OCI-M1 (cell line): ENCODE measurements at places on chromosomes 5 and 9.

- no peak for DNase-seq
Measured at GRCh38 chr5:52981507-52981906, 7.6 kb upstream of the ITGA2 start.

DNA sequence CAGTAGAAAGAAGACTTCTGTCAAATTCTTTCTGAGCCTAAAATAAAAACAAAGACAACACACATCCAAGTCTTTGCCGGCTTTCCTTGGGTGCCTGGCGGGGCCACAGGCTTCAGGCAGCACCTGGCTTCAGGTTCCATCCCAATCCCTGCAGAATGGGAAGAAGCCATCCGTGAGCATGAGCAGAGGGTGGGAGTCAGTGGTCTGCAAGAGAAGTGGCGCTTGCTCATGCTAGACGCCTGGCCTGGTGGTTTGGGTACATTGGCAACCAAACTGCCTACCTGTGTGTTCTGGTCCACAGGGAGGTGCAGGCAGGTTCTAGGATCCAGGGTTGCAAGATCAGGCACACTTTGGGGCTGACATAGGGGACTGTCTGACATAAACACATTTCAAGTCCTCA lies 47.6 kb upstream of the RETREG1 start:
- no peak for DNase-seq

DNA sequence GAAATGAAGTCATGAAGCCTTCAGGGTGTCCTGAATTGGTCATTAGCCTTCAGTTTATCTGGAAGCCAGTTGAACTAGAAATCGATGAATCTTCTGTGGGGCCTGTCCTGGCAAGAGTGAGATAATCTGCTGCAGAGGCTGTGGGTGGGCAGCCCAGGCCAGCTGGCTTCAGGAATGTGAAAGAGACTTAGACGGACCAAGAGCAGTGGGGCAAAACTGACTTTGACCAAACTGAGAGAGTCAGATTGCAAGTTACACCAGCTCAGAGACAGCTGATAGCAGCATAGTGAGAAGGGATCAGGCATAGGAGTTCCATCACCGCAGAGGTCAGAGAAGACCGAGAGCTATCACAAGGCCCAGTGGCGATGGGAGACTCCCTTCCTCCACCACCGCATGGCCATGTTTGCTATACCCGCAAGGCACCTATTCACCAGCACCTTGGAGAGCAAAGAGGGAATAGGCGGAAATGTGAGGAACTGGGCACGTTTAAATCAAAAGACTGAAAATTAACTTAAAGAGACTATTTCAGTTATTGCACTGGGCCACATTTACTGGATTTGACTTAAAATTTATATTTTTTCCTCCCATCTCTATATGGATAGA lies 50.0 kb upstream of the GLIS3 start:
- DNase-seq, result no peak

DNA sequence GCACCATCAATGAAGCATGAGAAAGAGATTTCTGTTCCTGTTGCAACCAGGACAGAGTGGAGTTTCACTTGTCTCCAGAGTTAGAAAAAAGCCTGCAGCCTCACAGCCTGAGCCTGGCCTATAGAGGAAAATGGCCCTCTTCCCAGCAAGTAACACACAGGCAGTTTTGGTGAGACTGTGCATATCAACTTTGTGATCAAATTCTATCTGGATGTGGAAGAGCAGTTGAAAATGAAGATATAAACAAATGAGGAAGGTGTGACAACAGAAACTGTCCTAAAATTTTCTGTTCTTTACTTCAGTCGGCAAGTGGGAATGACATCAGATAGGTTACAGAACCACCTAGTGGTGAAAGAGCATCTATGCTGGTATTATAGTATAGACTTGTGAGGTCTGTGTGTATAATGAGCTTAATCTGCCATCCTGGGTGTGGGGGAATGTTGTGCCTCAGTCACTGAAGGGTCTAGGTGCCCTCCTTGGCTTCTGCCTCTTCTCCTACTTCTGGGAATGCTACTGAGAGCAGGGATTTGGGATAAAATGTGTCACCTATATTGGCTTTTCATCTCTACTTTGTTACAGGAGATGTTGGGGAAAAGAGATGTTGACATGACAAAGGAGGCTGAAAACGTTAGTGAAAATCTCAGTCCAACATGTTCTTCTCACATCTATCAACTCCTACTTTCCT lies 28.2 kb downstream of the YIPF5 start:
- peak; percentile 76 for DNase-seq

GRCh38 chr9:19161257-19162025 lies 34.1 kb upstream of the PLIN2 start:
- peak; percentile 94 for DNase-seq

DNA sequence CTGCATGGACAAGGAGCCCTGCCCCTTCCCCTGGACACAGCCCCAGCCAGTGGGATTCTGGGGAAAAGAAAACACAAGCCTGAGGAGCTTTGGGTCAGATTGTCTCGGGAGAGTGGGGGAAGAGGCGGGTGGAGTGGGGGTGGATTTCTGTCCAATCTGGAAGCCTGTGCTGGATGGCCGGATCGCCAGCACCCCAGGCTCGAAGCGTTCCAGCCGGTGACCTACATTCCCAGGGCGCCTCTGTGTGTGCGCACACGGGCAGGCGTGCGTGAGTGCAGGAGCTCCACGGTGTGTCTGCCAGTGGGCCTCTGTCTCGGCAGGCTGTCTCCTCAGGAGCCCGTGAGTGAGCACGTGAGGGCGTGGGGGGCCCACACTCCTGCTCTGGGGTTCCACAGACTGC lies 74.3 kb upstream of the DAB2IP start:
- no peak for DNase-seq

DNA sequence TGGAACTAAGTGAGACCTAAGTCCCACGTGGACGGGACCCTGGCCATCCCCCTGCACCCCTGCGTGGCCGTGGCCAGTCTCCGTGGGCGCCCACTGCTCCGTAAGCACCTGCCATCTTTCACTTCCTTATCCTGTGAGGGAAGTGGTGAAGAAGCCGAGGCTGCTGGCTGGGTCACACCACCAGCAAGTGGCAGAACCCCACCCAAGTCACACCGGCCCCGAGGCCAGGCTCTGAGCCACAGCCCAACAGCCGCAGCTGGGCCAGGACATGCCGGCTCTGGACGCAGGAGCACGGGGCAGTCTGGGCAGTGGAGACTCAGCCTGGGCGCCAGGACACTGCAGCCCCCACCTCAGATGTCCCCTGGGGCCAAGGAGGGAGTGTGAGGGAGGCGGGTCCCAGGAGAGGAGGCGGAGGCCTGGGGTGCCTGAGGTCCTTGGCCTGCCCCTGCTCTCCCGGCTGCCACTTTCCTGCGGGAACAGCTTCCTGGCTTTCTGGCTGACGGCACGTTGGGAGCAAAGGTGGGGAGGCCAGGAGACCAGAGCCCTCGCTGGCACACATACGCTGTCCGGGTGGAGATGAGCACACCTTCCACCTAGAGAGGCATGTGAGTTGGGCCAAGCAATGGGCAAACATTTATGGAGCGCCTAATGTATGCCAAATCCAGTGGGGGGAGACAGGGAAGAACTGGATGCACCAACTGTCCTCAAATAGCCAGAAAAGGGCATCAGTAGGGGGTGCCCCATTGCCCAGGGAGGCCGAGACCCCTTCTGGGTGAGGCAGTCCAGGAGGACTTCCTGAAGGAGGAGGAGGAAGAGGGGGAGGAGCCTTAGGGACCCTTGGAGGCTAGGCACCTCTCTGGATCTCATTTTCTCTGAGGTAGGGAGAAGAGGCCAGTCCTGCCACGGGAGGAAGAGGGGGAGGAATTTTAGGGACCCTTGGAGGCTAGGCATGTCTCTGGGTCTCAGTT lies 43.9 kb upstream of the EGFL7 start:
- no peak for DNase-seq

DNA sequence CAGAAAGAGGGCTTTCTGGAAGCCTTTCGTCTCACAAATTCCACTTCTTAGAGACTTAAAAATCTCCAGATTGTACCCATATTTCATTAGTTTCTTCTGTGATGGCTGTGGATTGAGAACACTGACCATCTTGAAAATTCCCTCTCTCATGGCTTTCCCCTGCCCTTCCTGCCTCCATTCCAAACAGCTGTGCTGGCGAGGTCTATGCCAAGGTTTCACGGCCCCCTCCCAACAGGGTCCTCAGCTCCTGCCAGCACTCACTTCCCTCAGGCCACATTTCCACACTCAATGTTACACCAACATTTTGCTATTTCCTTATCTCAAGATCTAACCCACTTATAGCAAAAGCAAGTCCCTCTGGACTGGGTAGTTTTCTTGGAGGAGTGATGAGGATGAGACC lies 40.3 kb upstream of the EQTN start:
- no peak for DNase-seq

DNA sequence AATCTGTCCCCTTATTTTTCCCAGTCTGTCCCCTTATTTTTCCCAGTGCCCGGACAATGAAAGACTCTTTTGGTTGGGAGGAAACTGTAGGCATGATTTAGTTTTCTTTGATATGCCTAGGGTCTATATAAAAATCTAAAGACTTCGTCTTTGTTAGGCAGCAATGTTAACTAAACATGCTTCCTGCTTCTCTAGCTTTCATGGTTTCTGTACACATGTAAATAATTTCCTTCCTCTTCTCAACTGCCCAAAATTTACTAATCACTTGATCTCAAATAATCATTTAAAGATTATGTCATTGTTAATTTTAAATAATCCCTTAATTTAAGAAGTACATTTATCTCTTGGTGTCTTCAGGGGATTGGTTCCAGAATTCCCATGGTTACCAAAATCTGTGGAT lies 47.8 kb upstream of the RAPGEF6 start:
- DNase-seq, result no peak

- DNase-seq, result peak; percentile 27
Measured at GRCh38 chr9:68961587-68961986, 52.3 kb downstream of the PRKACG start.

DNA sequence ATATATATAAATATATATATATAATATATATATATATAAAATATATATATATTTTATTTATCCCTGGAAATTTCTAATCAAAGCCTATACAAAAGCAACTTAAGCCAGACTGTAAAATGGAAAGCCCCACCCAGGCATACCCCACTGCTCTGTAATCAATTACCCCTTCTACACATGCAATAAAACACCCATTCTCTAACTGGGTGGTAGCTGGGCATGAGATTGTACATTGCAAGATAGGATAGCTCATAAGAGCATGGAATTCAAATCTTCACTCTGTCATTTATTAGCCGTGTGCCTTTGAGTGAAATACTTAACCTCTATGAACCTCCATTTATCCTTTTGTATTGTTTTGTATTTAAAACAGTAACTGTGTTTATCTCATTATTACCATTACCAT lies 405.3 kb upstream of the SLC30A5 start:
- DNase-seq, result no peak

GRCh38 chr9:130207241-130207992 lies 35.2 kb downstream of the NCS1 start:
- DNase-seq, result no peak

GRCh38 chr9:77725820-77726219 lies 77.7 kb upstream of the GNA14 start:
- no peak for DNase-seq

DNA sequence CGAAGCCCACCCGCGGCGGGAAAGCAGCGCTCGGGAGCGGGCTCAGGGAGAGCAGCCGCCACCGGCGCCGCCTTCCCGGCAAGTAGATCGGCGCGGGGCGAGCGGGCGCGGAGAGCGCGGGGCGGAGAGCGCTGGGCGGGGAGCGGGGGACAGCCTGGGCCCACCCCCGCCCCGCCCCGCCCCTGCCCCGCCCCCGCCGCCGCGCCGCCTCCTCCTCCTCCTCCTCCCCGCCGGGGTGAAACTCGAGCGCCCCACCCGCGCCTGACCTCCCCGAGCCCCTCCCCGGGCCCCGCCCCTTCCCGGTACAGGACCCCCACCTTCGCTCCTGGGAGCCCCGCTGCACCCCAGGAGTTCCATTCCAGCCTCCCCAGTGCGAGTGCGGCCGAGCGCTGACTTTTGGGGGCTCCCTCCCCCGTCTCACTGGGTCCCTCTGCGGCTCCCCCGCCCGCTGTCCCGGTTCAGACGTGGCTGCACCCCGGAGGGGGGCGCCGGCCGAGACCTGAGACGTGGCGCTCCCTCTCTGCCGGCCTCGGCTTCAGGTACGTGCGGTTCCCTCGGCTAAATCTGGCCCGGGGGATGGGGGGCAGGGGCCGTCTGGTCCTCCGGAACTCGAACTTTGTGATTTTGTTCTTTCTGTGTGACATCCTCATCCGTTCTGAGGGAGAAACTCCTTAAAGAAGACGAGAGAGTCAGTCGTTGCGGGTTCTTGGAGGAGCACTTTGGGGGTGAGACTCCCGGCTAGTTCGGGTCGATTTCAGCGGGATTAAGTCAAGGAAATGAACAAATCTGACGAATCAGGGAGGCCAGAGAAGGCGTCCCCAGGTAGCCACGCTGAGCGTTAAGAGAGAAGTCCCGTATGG lies at the start of gene SEMA5A:
SEMA5A (minus strand) TSS at position 84 of the 860 bp plus-strand sequence. CDS start 166,129 bp downstream, outside the sequence.
- no peak for DNase-seq

DNA sequence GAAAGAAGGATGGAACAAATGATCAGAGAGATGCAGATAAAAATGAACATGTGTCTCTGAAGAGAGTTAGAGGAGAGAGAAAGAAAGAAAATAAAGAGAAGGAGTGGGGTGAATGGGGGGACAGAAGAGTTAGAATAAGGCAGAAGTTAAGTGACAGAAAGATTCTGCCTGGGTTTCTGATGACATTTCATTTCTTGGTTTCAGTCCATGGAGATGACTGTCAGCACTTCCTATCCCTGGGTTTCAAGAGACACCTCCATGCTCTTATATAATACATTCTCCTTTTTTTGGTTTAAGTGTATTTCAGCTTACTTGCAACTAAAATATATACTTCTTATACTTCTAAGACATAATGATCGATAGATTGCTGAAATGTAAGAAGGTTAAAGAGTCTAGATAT lies 213.0 kb upstream of the IL12B start:
- DNase-seq, result no peak

DNA sequence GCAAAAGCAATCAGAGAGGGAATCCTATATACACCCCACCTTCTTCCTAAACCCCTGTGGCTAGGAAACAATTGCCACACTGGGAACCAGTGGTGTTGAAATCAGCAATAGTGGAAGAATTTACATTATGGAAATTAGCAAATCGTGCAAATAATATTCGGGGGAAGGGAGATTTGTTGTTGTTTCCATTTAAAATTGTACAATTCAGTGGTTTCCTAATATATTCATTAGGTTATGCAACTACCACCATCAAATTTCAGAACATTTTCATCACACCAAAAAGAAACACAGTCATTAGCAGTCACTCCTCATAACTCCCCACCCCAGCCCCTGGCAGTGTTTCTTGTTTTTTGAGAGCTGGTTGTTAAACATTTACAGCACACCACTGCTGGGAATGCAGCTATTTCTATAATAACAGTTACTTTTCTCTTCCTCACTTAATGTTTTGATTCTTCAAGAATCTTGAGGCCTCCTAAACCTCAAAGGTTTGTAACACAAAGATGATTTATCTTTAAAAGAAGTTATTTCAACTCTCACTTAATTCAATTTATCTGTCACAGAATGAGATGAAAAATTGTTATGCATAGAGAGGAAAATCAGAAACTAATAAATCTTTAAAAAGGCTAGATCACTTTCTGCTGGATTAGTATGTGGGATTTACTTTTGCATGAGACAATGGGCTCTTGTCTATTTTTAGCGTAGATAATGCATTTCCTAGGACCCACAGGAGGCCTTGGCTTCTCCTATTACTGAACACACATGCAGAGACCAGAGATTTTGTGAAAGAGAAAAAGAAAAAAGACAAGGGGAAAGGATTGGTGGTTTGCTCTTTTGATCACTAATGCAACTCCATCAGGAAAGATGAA lies 91.8 kb upstream of the DAPK1 start:
- DNase-seq, result no peak
